ENCODE measurements at places on chromosomes 2 and 18.

GRCh38 chr2:29212009-29212408 is 96.8 kb downstream of the CLIP4 start:
- no peak for DNase-seq

DNA sequence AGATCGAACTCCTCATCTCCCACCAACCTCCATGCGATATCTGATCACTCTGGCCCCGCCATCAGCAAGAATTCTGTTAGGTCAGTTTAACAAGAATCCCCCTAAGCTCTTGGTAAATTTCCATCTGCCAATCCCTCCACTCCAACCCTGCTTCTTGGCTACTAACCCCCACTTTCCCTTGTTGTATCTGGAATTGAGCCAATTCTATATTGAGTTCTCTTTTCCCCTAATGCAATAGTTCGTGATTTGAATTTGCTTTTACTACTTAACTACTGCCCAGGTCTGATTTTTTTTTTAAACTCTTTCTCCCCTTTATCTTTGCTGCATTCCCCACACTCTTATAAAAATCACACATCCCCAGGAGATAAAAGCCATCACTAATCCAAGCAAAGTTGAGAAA is 159.3 kb upstream of the STK17B start:
- no peak for DNase-seq

DNA sequence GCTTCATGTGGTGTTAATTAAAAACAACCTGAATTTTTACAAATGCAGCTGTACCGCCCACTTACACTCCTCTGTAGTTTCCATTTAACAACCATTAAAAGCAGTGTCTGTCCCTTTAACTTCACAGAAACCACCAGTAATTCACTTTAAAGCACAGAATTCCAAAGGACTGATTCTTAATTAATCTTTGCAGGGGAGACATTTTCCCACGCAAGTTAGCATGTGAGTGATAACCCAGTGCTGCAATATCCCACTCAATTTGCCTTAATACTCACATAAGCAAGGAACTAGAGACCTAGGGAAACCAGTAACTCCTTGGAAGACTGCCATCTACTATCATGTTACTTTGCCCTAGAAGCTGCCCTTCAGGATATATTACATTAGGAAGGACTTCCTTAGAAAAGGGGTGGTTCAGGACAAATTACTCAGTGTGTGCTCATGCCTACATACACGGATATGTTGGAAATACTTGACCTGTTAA is 102.3 kb downstream of the OSR1 start:
- no peak for DNase-seq

- DNase-seq, result no peak
Observed at GRCh38 chr2:186572705-186573104, 17.2 kb upstream of the ITGAV start.

GRCh38 chr18:2442726-2443275 is 128.5 kb downstream of the METTL4 start:
- DNase-seq, result no peak

DNA sequence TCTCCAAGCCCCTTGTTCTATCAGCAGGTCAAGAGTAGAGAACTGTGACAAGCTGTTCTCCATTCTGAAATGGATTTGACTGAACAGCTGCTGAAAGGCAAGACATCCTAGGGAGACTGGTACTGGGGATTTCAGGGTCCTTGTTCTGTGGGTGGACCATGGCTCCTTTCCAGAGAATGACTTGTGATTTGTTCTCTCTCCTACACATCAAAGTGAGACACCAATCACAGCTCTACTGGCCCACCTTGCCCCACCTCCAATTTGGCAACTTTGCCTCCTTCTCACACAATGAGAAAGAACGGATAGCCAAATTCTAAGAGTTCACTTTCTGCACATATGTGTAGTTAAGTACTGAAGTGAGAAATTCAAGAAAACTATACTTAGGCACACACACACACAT is 67.4 kb downstream of the BCL11A start:
- no peak for DNase-seq

- no peak for DNase-seq
Observed at GRCh38 chr2:217568289-217568971, 434.4 kb downstream of the TNS1 start.

- peak; percentile 91 for DNase-seq
Observed at GRCh38 chr2:219289537-219290361, 10.6 kb downstream of the DNAJB2 start.

- no peak for DNase-seq
Observed at GRCh38 chr2:212921061-212921460, 230.4 kb downstream of the IKZF2 start.

- DNase-seq, result no peak
Observed at GRCh38 chr2:227413371-227413770, 25.6 kb upstream of the SCYGR1 start.

DNA sequence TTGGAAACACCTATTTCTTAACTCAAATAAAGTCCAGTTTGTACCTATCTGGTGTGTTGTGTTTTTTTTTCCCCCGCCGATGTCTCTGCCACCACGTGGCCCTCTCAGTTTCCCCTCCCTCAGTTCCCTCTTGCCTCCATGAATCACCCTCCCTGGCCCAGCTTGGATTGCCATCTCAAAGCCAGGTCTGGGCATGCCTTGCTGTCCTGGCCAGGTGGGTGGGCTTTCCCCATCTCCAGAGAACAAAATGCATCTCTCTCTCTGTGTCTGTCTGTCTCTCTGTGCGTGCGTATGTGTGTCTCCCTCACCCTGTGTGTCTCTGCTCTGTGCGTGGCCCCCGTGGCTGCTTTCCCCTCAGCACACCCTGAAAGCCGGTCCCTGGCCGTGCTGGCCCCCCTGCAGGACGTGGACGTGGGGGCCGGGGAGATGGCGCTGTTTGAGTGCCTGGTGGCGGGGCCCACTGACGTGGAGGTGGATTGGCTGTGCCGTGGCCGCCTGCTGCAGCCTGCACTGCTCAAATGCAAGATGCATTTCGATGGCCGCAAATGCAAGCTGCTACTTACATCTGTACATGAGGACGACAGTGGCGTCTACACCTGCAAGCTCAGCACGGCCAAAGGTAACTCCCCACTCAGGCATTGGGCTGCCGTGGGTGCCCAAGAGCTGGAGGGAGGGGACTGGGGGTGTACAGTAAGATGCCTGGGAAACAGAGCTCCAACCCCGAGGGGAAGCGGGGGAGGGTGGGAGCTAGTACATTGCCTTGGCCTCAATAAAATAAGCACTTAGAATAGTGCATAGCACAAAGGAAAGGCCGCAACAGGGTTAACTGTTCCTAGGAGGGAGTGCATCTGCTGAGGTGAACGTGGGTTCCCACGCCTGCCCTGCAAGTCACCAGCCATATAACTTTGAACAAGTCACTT is 31.6 kb upstream of the GMPPA start:
- DNase-seq, result no peak

GRCh38 chr2:52222128-52222527 is 1190.2 kb upstream of the NRXN1 start:
- DNase-seq, result no peak

- DNase-seq, result no peak
Observed at GRCh38 chr2:223712642-223713041, 110.5 kb upstream of the SCG2 start.

DNA sequence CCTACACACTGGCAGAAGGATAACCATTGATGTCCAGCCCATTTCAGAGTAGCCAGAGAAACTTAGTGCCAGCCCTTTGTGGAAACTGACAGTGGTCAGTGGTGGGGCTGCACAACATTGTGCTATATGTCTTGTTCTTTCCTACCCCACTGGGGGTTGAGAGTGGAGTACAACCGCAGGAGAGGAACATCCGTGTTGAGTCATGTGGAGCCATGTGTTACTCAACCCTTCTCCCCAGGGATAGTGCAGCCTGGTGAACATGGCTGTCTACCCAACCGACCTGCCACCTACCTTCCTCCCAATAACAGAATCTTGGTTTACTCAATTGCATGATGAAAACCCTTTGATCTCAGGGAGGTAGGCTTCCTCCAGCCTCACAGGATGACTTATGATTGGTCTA is 65.3 kb upstream of the MAPK4 start:
- no peak for DNase-seq

DNA sequence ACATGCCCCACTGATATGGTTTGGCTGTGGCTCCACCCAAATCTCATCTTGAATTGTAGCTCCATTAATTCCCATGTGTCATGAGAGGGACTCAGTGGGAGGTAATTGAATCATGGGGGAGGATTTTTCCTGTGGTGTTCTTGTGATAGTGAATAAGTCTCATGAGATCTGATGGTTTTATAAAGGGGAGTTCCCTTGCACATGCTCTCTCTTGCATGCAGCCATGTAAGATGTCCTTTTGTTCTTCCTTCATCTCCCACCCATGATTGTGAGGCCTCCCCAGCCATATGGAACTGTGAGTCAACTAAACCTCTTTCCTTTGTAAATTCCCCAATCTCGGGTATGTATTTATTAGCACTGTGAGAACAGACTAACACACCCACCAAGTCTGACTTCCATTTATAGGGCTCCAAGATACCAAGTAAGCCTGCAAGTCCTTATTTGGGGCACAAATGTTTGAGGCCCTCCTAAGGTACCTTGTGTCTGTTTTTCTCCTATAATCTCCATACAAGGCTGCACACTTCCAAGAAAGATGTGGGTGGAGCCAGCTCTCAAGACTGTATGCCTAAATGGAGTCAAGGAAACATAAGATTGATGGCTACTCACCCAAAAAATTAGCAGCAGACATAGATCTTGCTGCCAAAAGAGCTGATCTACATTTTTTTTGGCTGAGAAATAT is 364.7 kb downstream of the TXNL1 start:
- no peak for DNase-seq

DNA sequence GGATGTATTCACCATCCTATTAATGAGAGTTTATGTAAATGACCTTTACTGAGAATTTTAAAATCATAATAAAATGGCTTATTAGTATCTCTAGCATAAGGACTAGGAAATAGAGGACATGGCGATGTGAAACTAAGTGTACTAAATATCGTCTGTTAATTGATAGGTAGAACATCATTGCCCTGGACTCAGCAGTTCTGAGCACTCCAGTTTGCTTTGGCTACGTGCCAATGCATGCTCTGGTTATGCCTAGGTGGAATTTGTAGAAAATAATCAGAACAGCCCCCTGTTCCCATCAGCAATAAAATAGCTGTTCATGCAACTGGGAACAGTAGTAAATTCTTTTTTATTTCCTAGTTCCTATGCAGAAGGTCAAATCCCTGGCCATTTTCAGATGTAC is 247.8 kb downstream of the DOK6 start:
- DNase-seq, result no peak

- no peak for DNase-seq
Observed at GRCh38 chr2:187581125-187581896, 27.1 kb upstream of the TFPI start.

GRCh38 chr18:36152781-36153180 is 23.1 kb downstream of the ELP2 start:
- DNase-seq, result no peak

DNA sequence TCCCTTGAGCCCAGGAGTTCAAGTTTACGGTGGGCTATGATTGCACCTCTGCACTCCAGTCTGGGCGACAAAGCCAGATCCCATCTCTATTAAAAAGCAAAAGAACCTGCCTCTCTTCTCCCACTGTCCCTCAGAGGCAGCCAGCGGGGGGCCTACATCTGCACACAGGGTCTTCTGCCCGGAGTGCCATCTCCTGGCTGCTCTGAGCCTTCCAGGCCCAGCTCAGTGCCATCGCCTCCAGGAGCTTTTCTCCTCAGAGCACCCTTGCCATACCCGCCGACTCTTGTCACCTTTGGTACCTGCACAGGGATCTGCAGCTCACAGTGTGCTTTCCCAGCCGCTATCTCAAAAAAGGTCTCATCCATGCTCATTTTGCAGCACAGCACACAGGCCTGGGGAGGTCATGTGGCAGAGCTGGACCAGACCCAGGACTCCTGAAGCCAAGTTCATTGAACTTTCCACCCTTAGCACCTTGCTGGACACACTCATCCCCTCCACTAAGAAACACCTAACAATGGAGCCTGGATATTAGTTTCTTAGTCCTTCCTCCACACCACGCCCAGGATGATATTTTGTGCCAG is 186.3 kb downstream of the HAUS1 start:
- no peak for DNase-seq

GRCh38 chr2:33673937-33674336 is 74.8 kb upstream of the FAM98A start:
- DNase-seq, result no peak

- DNase-seq, result no peak
Observed at GRCh38 chr2:178441426-178441825, 9.5 kb downstream of the PRKRA start.

DNA sequence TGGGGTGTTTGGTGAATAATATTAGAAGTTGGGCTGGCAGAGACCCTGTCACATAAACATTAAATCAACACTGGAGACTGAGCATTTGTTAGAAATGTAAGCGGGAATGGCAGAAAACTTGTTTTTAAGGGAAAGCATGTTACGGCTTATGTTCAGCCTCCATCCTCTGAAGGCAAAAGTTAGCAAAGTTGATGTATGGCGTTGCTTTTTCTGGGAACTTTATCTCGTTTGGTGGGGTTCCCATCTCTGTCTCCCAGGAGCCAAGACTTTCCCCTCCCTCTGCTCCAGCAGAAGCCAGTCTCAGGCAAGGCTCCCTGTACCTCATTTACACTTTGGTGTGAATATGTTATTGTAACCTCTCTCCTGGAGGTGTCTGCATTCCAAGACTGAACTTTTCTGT is 105.1 kb downstream of the MSH2 start:
- DNase-seq, result no peak

GRCh38 chr2:204042401-204042800 is 105.8 kb downstream of the ICOS start:
- DNase-seq, result no peak

Data from left forelimb (tissue), 1 donor.